ENCODE measurements at places on chromosomes 11 and 22.

- no peak for DNase-seq
Measured at GRCh38 chr11:67614730-67615714, 8.3 kb downstream of the NDUFV1 start.

DNA sequence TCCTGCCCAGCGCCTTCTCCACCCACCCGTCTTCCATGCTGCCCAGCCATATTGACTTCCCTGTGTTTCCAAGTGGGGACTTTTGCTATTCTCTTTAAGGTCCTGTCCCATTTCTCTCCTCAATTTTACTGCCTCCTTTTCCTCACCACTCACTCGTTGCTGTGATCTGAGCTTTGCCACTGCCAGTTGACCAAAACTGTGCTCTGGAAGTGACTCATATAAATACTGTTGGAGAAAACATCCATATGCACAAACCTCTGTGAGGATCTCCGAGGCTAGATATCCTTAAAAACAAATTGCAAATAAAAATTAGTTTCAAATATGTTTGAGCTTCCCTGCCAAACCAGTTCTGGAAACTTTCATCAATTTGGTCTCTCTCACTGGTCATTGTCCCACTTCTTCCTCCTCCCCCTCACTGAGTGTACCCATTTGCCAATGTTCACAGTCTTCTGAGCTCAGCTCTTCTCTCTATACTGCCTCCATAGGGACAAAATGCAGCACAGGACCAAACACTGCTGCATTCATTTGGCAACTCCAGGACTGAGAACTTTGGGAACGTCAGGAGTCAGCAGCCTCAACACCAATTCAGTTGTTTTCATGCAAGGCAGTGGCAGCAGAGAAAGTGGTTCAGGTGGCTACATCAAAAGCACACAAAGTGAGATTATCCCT, 34.0 kb upstream of the MMP13 start:
- no peak for DNase-seq

GRCh38 chr11:92272651-92273050, 48.0 kb downstream of the FAT3 start:
- DNase-seq = no peak

DNA sequence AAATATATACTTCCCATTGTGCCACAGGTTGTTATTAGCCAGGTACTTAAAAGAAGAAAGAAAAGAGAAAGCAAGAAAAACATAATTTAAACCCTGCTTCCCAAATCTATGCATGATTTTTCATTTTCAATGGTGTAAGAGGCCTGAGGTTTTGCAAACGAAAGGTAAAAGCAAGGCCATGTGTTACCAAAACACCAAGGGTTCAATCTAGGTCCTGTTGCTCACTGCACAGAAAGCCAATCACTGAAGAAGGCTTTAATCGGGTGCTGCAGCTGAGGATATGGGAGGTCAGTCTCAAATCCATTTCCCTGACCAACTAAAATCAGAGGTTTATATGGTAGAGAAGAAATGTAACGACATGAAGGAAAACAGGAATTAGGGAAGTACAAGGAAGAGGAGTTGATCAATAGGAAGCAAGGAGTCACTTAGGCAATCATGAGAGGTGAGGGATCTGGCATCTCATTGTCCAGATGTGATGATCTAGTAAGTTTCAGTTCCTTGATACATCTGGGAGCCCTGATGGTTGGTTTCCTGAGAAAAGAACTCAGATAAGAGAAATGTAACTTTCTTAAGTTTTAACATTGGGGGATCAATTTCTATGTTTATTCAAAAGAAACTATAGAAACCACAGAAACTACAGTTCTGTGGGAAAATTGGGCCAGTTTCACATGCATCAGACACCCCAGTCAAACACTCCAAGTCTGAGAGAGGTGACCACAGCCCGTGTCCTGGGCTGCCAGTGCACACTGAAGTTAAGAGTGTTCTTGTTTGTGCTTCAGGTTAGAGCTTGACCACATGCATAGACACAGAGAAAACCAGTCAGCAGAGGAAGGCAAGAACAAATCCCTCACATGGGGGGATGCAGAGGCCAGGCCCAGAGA, 18.1 kb upstream of the DKK3 start:
- DNase-seq = no peak

GRCh38 chr11:8641332-8641731, 41.1 kb downstream of the TRIM66 start:
- no peak for DNase-seq

GRCh38 chr11:45394294-45395085, 108.3 kb upstream of the SYT13 start:
- DNase-seq = no peak

DNA sequence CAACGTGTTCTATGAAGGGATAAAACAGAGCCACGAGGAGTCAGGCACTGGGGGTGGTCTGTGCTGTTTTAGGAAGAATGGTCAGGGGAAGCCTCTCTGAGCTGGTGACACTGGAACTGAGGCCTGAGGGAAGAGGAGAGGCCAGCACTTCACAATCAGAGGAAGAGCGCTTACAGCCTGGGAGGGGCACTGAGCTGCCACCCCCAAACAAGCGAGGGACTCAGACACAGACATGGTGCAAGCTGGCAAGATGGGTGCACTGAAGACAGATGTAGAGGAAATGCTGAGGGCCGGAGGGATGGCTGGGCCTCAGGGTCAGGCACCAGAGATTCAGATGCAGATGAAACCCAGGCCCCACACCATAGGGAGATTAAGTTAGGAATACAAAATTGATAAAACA, 40.0 kb upstream of the TP53I11 start:
- no peak for DNase-seq

- no peak for DNase-seq
Measured at GRCh38 chr22:44804327-44804726, 52.0 kb downstream of the ARHGAP8 start.

- no peak for DNase-seq
Measured at GRCh38 chr11:111870113-111870512, 1.3 kb downstream of the ALG9 start.

DNA sequence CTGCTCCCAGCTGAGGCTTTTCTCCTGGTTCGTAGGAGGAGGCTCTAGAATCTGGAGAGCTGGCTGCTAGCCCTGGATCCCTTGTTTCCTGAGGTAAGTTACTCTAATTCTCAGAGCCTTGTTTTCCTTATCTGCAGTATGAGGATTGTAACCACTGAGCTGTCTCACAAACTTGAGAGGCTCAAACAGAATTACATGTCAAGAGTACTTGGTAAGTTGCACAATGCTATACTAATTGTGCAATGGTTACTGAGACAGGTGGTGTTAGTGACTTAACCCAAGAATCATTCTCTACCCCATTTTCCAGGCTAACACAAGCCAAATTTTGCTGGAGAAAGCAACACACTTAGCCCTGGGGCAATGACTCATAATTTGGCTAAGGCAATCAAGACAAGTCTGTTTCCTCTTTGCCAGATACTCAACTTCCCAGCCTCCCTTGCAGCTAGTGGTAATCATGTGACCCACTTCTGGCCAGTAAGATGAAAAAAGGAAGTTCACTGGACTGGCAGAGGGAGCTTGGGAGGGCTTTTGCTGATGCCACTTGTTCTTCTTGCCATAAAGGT, 348.0 kb downstream of the TENM4 start:
- DNase-seq = no peak

DNA sequence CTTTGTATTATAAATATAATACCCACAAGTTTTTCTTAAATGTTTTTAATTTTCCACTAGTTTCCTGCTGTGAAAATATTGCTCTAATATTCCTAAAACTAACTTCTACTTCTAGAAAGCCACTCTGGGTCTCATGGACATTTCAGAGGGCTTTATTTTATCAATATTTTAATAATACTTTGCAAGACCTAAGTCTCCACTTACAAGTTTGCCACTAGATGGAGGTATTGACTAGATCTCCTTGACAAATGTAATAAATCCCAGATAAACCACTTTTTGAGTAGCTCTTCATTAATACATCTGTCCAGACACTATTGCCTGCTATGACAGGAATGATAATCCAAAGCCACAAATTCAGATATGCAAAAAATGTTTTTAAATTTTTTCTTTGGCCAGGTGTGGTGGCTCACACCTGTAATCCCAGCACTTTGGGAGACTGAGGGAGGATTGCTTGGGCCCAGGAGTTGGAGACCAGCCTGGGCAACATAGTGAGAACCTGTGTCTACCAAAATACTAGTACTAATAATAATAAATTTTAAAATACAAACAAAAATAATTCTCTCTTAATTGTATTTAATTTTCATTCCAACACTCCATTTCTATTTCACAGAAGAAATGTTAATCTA, 3.5 kb upstream of the ACAT1 start:
- DNase-seq = no peak

GRCh38 chr22:20746431-20747189, 27.3 kb upstream of the SERPIND1 start:
- DNase-seq = no peak

DNA sequence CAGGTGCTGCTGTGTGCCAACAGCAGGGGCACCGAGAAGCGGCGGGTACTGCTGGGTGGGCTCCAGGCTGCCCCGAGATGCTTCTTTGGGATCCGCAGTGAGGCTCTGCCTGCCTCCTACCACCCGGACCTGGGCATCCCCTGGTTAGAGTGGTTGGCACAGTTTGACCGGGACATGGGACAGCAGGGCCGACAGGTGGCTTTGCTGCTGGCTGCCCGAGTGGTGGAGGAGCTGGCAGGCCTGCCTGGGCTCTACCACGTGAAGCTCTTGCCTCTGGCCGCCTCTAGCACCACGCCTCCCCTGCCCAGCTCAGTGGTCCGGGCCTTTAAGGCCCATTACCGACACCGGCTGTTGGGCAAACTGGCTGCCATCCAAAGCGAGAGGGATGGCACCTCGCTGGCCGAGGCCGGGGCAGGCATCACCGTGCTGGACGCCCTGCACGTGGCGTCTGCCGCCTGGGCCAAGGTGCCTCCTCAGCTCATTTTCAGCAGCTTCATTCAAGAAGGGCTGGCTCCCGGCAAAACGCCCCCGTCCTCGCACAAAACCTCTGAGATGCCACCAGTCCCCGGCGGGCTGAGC, 1.9 kb downstream of the TIGD3 start:
- DNase-seq = no peak

GRCh38 chr22:49827853-49828598, at the start of gene BRD1:
Gene BRD1 (minus strand): TSS chr22:49827873. CDS start chr22:49824317, 3,556 bp downstream.
- no peak for DNase-seq

GRCh38 chr11:14093065-14093464, 130.5 kb downstream of the SPON1 start:
- no peak for DNase-seq

- no peak for DNase-seq
Measured at GRCh38 chr22:27602390-27602789, 199.2 kb downstream of the MN1 start.

- DNase-seq = no peak
Measured at GRCh38 chr11:116053548-116053919, 549.3 kb upstream of the CADM1 start.

DNA sequence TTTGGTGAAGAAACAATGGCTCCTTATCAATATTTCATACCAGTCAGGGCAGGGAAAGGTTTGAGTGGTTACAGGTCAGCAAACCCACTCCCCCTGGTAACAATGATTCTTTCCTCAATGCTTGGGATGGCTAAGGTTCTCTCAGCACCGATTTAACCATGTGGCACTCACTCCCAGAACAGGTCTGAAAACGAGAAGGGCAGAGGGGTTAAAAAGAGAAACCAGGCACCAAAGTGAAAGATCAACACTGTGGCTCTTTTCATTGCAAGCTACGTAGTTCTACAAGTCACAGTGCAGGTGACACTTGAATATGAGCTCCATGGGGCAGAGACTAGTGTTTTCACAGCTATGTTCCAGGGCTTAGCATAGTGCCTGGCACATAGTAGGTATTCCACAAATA, 132.4 kb downstream of the PLEKHA7 start:
- DNase-seq = no peak

DNA sequence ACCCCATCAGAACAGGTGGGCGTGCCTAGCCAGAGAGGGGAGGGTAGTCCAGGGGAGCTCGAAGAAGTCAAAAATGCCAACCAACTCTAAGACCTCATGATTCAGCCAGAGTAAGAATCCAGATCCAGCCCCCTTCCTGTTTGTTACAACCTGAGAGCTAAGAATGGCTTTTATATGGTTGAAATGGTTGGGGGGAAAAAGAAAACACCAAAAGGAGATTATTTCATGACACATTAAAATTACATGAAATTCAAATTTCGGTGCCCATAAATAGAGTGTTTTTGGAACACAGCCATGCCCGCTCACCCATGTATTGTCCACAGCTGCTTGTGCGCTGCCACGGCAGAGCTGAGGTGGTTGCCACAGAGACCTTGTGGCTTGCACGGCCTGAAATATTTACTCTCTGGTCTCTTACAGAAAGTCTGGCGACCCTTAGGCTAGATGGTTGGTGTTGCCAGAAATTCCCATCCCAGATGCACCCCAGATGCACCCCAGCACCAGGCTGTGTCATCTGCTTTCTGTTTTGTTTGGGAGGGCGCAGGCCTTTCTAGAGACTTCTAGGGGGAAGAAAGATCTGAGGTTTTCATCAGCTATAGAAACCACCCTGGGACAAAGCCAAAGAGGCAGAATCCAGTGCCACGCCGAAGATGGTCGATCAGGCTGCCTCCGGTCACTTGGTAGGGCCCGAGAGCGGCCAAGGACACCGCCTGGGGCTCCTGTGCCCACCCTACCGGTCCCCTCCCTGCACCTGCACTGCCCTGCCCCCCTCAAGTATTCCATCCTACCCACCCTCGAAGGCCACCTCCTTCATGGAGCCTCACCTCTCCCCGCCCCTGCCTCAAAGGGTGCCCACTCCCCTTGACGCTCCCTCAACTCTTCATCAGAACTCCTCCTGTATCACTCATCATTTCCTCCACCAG, 80.2 kb downstream of the DSCAML1 start:
- DNase-seq = no peak

DNA sequence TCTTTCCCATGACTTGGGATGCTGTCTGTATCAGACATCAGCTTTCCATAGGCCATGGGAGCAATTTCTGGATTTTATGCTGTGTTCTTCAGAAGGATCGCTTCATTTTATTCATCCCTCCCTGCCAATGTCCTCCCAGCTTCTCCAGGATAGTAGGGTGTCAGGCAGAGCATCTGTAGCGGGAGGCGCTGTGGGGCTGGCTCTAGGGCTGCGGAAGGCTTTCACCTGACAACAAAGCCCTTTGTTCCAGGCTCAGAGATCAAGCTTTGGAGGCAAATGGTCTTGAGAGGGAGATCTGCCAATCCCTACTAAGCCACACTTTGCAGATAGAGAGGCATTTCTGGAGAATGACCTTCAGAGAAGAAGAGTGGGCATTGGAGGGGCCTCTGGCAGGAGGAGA, 29.5 kb upstream of the FTH1 start:
- no peak for DNase-seq

DNA sequence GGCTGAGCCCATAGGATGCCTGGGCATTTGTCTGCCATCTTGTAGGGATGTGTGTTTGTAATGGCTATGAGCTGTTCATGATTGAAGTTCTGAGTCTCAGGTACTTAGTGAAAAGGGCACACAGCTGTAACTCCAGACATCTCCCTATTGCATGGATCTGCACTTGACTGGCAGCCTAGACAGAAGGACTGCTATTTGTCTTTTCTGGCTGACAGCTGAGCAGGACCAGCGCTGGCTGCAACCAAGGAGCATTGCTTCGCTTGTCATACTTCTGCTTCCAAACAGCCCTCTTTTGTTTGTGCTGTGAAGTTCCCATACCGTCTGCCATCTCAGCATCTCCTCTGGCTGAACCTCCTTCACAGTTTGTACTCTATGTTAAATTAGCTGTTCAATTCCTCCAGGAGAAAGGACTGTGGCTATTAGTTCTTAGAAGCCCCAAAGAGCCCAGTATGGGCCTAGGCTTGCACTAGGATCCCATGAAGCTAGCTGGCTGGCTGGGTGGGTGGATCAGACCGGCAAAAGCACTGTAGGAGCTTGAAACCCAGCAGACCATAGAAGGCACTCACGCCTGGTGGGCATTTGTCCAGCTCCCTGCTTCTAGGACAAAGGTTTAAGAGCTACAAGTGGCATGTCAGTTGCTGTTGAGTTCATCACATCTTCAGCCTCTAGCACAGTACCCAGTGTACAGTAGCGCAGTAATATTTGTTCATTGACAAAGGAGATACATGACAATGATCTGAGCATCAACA, 20.4 kb downstream of the HIRA start:
- DNase-seq = no peak

Measured in activated CD8-positive, alpha-beta memory T cell treated with anti-CD3 and anti-CD28 coated beads for 4 hours (primary cell).